ENCODE measurements at places on chromosomes 1 and 21.

DNA sequence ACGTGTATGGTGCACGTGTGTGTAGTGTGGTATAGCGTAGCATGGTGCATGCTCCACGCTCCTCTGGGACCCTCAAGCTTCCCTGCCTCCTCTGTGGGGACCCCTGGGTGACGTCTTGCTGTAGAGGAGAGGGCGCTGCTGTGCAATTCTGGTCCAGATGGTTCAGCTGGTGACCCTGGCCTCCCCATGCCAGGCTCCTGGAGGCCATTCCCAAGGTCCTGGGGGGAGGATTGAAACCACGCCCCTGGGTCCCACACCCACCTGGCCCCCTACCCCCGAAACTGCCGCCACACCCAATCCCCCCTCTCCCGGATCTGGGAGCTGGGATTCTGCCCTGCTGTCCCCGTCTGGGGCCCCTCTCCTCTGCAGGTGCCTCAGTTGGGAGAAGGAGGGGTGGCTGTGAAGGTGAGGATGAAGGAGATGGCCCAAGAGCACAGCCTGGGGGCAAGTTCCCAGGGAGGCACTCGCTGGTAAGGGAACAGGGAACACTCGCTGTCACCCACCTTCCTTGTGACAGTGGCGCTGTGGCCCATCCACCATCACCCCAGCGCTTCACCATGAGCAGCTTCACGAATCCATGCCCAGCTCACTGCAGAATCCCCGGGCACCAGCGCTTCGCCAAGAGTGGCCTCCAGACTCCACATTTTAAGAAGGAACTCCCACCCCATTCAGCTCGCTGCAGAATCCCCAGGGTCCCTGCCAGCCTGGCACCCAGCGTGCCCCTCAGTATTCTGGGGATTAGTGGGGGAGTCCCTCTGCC is 38.0 kb downstream of the WDR4 start:
- DNase-seq, result no peak

GRCh38 chr1:55420929-55421716 is 206.0 kb upstream of the USP24 start:
- no peak for DNase-seq

GRCh38 chr1:38249001-38249400 is 202.4 kb upstream of the POU3F1 start:
- DNase-seq, result no peak

- DNase-seq, result peak; percentile 23
Observed at GRCh38 chr1:247373721-247374141, 42.1 kb upstream of the ZNF496 start.

DNA sequence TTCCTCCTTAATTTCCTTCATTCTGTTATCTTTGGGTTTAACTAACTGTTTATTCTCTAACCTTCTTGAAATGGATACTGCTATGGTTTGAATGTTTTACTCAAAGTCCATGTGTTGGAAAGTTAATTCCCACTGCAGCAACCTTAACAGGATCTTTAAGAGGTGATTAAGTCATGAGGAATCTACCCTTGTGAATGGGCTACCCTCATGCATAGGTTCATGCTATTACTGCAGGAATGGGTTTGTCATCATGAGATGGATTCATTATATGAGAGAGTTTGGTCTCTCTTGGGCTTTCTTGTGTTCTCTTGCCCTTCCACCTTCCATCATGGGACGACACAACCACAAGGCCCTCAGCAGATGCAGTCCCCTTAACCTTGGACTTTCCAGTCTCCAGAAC is 516.9 kb downstream of the ADGRL2 start:
- DNase-seq, result peak; percentile 35

DNA sequence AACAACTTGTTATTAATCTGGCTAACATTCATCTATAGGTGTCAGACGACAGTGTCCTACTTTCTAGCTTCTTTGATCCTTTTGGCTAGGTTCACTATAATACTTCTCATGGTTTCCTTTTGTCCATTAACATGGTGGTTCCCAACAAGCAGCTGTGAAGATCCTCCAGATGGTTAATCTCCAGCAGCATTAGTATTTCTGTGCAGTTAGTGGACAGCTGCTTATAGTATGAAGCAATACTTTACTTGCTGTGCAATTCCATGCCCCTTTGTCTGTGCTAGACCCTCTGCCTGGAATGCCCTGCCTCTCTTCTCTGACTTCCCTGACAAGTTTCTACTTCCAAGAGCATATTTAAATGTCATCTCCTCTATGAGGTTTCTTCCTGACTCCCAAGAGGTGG is 41.7 kb upstream of the ARHGAP29 start:
- DNase-seq, result no peak

- DNase-seq, result no peak
Observed at GRCh38 chr21:15695241-15695640, 34.5 kb upstream of the USP25 start.

GRCh38 chr1:201266276-201266675 is 17.0 kb upstream of the PKP1 start:
- no peak for DNase-seq

GRCh38 chr1:180156201-180156600 is 1.5 kb downstream of the QSOX1 start:
- no peak for DNase-seq

GRCh38 chr1:177566495-177566894 is 395.7 kb downstream of the BRINP2 start:
- no peak for DNase-seq

- DNase-seq, result no peak
Observed at GRCh38 chr1:206891412-206891811, 5.8 kb upstream of the IL24 start.

- no peak for DNase-seq
Observed at GRCh38 chr1:175405766-175406165, 213.2 kb upstream of the KIAA0040 start.

GRCh38 chr1:162475089-162475488 is 22.5 kb upstream of the UHMK1 start:
- no peak for DNase-seq

DNA sequence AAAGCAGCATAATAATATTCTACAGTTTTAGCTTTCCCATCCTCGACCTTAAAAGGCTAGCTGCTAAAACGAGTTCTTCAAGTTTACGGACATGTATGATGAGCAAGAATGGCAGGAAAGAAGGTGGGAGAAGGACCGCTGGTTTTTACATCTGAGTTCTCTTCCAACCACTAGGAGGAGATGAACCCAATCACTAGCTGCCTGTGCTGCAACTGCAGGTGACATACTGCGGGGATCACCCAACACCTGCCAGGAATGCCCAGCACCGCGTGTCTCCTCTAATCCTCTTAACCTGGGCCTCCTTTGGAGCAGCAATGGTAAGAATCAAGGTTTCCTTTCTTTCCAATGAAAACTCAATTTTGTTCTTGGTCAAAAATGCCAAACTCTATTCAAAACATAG is 23.5 kb downstream of the TOR3A start:
- DNase-seq, result peak; percentile 41

- DNase-seq, result no peak
Observed at GRCh38 chr1:94907136-94907535, 19.8 kb downstream of the CNN3 start.

DNA sequence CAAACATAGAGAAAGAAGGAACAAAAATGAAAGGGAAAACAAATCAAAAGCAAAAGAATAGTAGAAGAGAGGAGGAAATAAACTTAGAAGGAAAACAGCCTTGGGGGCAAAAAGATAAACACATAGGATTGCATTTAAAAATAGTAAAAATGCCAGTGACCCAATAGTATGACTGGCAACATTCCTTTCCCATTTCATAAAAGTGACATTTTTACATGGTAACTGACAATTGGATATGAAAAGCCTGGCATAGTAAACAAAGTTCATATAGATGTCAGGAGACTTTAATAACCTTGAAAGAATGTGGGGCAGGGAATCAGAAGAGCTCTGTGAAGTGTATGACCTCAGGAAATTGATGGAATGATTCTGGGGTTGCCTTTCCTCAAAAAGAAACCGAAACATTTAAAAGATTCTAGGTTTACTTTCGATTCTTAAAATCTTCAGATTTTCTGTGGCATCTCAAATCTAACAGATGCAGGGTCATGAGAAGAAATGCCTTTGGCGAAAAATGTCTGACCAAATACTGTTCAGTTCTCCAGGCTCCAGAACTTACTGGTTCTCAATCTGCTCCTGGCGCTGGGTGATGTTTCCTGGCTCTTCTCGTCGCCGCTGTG is 33.7 kb downstream of the SPTA1 start:
- DNase-seq, result no peak

DNA sequence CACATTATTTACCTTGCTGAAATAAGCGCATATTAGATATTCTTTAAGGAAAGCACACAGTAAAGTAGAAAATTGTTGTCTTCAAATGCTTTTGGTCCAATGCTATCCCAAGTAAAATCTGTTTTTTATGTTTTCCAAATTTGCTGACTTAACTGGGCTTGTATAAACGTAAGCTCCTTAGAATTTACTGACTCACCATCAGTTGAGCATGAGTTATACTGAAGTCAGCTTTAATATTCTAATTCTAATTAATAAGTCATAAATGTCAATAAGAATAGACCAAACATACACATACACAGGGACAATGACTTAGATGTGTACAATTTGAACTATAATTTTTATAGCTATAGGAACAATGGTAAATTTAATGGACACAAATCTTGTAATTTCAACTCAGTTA is 319.2 kb downstream of the TPR start:
- DNase-seq, result no peak

GRCh38 chr1:38183096-38183495 is 136.5 kb upstream of the POU3F1 start:
- no peak for DNase-seq

DNA sequence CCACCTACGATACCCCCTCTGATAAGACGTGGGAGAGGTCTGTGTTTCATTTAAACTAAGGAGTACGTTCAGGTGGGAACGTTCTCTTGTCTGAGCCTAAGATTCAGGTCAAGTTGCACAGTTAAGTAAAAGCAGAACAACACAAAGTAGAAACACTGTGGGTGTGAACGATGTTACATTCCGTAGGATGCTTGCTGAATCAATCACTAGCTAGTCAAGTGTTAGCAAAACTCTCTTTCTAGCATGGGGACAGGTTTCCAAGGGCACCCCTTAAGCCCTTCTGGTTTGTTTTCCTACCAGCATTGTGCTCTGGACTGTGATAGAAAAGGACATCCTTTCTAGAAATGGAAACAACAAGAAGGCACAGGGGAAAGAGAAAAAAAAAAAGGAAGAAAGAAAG is 13.3 kb downstream of the C1orf162 start:
- no peak for DNase-seq

- no peak for DNase-seq
Observed at GRCh38 chr1:195019385-195019784, 1588.9 kb downstream of the KCNT2 start.

DNA sequence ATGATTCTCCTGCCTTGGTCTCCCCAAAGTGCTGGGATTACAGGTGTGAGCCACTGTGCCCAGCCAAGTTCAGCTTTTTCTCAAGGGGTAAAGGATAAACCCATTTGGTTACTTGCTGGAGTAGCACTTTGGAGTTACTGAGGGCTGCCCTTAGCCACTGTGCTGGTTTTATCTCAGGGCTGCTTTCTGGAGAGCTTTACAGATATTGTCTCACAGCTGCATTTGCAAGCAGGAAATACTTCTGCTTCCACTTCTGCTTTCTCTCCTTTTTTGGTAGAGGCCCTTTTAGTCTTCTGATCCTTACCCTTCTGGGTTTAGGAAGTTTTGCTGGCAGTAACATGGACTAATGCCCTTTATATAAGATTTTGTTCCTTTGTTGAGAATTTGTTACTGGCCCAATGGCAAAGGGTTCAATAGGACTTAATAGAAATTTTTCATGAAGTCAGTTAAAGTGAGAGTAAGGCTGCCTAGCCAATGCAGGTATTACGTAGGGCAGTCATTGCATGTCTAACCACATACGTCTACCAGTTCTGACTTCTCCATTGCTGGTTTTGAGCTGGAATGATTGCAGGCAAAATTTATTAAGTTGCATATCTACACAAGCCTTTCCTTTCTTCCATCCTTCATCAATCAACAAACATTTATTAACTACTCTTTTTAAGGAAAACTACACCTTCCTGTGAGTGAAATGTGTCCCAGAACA is 24.4 kb downstream of the CAP1 start:
- no peak for DNase-seq

GRCh38 chr1:113905435-113905861 is 322 bp downstream of the DCLRE1B start:
- peak; percentile 30 for DNase-seq

DNA sequence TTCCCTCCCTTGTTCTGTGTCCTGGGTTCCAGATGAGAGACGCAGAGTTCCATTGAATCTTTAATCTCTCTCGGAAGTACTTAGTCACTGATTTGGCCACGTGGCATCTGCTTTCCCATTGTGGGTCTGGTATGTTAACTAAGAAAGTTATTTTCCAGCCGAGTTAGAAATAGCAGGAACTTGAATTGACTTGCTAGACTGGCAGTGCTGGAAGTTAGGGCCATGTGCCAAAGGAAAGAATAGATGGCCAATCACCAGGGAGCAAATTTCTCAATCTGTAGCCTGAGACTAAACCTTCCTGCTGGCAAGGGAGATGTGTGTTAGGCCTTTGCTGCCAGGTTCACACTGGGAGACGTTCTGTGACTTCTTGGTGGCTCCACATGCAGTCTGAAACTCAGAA is 24.2 kb upstream of the SLFNL1 start:
- DNase-seq, result peak; percentile 87

DNA sequence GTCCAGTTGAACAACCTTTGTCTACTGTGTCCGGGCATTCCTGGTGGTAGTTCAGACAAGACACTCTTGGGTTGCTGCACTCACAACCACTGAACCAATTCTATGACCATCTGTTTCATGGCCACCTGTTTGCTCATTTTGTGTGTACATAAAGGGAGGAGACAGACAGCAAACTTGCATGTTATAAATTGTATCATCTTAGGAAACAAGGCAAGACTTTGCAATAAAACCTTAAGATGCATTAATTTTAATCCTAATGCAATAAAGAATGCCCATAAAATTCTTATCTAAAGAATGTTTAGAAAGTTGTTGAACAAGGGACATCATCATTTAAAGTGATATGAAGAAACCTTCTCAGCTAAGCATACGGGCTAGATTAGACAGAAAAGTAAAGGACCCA is 34.8 kb downstream of the ADAM30 start:
- no peak for DNase-seq

- peak; percentile 59 for DNase-seq
Observed at GRCh38 chr1:82632155-82632554, 831.4 kb downstream of the ADGRL2 start.

DNA sequence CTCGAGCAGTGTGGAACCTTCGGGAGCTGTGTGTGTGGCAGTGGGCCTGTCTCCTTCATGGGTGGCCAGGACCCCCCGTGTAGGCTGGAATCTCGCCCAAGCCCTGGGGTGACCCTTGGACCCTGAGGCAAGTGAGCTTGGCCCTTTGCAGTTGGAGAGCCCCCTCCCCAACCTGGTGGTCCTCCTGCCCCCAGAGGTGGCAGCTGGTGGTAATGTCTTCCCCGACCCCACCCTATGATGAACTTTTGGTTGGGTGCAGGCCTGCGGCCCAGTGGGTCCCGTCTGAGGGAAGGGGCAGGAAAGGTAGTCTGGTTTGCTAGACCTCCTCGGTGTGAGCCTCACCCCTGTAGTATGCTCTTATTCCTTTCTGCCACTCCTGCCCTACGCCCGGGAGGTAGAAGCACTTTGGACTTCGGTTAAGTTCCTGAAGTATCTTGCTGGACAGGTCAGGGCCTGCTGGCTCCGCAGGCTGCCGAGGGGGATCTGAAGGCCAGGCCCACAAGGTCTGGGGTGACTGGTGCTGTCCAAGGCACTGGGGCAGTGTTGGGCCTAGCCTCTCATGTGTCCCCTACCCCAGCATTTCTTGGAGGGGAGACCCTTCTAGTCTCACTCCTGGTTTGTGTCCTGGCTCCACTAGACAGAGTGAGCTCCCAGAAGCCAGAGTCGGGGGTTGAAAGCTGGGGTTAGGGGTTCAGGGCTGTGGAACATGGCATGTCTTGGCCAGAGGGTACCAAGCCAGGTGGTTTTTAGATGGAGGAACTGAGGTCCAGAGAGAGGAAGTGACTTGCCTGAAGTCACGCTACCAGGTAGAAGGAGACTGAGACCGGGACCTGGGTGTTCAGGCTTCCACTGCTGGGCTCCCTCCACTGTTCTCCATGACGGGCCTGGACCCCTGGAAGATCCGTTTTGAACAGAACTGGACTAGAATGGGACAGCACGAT is 1.8 kb downstream of the ZNF362 start:
- DNase-seq, result no peak
